Stimulated activated CD8-positive, alpha-beta memory T cell treated with anti-CD3 and anti-CD28 coated beads, Interleukin-12 subunit alpha, Interleukin-12 subunit beta, amount 100 ng/mL, for 4 hours (primary cell): ENCODE measurements at places on chromosomes 13 and 19.

GRCh38 chr13:45316338-45316737 is 24.6 kb downstream of the TPT1 start:
- no peak for DNase-seq

- no peak for DNase-seq
These were observed 7.1 kb downstream of the PNMA8B start for GRCh38 chr19:46488551-46488950.

- peak; percentile 40 for DNase-seq
These were observed 29.4 kb downstream of the SPC24 start for GRCh38 chr19:11125994-11126685.

DNA sequence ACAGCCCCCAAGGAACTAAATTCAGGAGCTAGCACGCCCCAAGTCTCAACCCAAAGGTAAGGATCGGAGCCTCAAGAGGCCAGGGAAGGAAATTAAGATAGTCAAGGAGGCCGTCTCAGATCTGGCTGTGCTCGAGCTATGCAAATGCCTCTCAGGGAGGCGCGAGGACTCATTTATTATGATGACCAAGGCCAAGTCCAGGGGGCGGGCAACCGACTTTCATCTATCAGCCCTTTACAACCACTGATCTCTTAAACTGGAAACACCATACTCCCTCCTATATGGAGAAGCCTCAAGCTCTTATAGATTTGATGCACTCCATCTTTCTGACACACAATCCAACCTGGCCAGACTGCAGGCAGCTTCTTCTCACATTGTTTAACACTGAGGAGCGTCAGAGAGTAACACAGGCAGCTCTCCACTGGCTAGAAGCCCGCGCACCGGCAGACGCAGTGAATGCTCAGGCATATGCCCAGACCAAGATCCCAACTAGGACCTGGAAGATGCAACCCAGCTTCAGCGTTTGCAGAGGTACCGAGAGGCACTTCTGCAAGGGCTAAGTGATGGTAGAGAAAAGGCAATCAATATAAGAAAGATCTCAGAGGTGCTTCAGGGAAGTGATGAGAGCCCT is 9.6 kb upstream of the SLC15A1 start:
- no peak for DNase-seq

GRCh38 chr13:113297370-113298042 is 467 bp downstream of the LAMP1 start:
- DNase-seq = peak; percentile 38

DNA sequence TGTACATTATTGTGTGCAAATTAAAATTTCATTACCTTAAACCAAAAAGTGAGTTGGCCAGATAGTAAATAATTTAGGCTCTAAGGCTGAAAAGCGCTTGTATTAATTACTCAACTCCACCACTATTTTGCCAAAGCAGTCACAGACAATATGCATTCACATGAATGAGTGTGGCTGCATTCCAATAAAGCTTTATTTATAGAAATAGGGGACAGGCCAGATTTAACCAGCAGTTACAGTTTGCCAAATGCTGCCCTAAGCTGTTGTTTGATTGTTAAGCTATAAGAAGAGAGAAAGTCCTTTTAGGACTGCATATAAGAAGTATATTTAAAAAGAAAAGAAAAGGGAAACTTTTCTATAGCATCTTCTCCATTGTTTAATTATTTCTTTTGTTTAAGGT is 342.6 kb downstream of the ITGBL1 start:
- no peak for DNase-seq

DNA sequence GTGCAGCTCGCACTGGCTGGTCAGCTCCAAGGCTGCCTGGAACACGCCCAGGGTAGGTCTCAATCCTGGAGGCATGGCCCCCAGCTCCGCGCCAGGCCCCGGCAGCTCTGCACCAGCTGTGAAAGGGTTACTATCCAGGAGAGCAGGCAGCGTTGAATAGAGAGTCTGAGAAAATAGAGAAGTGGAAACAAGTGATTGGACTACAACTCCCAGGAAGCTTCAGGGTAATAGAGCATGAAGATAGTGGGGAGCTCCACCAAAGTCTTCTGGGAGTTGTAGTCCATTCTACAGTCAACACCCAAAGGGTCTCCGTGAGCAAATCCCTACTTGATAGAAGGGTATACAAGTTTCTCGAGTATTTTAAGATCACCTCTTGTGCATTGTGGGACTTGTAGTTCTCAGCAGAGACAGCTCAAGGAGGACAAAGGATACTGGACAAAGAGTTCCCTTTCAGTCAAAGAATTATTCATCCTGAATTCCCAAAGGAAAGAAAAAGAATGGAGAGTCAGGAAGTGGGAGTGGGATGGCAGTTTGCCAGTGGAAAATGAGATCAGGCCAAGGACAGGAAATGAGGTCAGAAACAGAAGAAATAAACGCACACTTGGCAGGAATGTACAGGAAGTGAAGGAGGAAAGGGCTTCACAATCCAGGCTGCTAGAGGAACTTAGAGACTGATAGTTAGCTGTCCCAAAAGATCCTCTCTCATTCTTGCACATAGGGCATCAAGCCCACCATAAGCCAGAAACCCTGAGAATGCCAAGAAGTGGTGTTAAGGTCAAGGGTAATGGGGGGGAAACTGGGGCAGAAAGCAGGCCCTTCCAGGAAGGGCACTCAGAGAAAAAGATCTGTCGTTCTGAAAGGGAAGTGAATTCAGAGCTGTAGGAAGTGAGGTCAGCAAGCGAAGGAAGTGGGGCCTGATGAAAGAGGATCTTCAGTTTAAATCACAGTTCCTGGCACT is 5.5 kb upstream of the MAMSTR start:
- DNase-seq = no peak

DNA sequence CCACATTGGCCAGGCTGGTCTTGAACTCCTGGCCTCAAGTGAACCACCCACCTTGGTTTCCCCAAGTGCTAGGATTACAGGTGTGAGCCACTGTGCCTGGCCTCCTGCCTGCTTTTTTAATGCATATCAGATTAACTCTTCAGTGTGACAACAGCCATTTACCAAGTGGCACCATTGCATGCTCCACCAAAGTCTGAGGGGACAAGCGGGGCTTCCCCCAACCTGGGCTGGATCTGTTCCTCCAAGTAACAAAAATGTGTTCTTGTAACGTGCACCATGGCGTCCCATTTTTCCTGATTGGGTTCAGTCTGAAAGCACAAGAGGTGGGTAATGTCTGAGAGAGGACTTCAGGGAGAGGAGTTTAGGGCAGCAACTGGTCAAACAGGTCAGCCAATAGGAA is 77.8 kb downstream of the TEX29 start:
- no peak for DNase-seq

DNA sequence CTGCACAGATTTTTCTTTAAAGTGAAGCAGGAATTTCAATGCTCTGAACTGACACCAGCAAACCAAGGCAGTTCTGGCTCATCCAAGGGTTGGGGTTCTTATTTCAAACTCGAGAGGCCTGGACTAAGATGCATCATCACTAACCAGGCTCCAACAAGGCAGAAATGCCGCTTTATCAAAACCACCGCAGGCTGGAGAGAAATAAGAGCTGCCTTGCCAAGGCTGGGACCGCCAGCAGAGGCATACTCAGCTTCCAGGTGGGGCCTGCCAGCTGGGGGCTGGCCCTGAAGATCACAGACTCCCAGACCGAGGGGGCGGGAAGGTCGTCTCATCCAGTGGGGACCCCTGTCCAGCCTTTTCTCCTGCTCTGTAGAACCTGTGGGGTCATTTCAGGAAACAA is 37.4 kb upstream of the GAS6 start:
- no peak for DNase-seq

- no peak for DNase-seq
These were observed 10.6 kb downstream of the COL4A2 start for GRCh38 chr13:110317496-110318195.

DNA sequence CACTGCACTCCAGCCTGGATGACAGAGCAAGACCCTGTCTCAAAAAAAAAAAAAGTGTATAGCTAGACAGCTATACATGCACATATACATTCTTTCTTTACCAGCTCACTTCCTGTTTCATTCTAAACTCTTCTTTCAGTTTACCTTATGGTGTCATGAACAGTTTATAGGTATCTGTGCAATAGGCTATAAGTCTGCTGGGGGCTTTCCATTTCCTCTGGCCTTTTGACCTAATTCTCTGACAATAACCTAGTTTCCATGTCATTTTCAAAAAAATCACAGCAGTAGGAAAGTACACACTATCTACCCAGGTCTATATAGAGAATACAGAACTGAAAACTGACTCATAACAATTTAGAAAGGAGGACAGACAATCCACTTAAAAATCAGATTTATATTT is 24.4 kb upstream of the URAD start:
- no peak for DNase-seq

- DNase-seq = peak; percentile 47
These were observed 589 bp downstream of the RBM26 start for GRCh38 chr13:79405501-79405830.

- DNase-seq = no peak
These were observed 38.6 kb upstream of the GAS6 start for GRCh38 chr13:113902481-113902880.

GRCh38 chr19:13782537-13782936 is 8.3 kb downstream of the C19orf53 start:
- no peak for DNase-seq

- no peak for DNase-seq
These were observed 73.6 kb upstream of the SIAH3 start for GRCh38 chr13:45925151-45925550.

DNA sequence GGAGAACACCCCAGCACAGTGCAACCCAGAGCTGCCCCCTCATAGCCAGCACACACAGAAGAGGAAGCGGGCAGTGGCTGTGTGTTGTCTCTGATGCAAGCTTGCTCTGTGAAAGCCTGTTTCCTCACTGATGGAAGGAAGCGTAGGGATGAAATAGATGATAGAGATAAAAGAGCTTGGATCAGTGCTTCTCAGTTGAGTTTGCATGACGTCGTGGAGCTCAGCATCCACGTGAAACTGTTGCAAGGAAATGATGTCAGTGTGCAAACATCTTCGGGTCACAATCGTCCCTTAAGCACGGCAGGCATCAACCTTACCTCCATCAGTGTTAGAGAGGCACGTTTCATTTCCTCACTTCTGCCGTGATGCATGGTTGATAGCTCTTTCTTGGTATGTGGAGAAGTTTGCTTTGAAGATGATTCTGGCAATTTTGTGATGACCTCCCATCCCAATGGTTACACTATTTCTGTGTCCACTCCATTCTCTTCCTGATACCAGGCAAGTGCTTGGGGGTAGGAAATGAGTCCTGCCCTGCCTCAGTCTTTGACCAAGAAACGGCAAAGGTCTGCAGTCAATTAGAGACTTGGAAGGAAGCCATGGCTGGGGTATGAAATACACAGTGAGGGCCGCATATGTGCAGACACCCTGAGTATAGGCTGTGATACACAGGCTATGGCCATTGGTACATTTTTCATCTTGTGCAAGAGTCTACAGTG is 183.0 kb downstream of the ZNF536 start:
- DNase-seq = no peak

- no peak for DNase-seq
These were observed 418.2 kb downstream of the KLF12 start for GRCh38 chr13:73715911-73716510.

DNA sequence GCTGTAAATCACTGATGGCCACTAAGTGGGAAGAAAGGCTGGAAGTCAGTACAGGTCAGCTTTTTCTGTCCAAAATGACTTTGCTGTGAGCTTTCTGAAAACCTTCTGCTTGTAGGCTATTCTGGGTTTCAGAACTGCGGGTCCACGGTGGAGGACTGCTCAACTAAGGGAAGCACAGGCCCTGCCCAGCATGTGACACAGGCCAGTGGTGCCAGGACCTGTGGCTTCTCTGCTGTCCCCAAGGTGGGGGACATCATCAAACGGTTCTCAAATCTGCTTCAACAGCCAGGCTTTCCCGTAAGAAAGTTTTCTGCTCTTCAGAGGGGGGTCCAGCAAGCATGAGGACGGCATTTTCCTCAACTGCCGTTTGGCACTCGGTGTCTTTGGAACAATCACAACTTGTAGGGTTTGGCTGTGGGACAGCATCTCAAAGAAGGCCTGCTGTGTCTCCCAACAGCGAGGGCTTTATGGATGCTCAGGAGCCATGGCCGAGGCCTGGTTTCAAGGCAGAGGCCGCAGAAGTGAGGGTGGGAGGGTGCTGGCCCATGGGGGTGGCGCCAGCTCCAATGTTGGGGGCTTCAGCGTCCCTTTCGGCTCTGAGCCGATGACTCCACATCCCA is 3.8 kb downstream of the SGTA start:
- DNase-seq = no peak

GRCh38 chr13:41680900-41681299 is 223.6 kb downstream of the RGCC start:
- DNase-seq = no peak

GRCh38 chr13:46948338-46948737 is 51.5 kb upstream of the HTR2A start:
- DNase-seq = no peak

GRCh38 chr19:3075605-3076431 is 13.5 kb upstream of the TLE5 start:
- peak; percentile 68 for DNase-seq

DNA sequence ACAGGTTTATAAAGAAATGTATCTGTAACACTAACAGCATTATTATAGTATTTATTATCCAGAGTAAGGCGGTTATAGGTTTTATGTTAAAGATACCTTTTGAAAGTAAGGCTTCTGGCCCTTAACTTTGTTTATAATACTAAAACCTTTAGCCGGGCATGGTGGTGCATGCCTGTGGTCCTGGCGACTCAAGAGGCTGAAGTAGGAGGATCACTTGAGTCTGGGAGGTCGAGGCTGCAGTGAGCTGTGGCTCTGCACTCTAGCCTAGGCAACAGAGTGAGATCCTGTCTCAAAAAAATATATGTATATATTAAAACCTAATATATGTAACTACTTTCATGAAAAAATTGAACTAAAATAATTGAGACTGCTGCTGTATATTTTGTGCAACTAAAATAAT is 98.7 kb upstream of the KLF5 start:
- no peak for DNase-seq

DNA sequence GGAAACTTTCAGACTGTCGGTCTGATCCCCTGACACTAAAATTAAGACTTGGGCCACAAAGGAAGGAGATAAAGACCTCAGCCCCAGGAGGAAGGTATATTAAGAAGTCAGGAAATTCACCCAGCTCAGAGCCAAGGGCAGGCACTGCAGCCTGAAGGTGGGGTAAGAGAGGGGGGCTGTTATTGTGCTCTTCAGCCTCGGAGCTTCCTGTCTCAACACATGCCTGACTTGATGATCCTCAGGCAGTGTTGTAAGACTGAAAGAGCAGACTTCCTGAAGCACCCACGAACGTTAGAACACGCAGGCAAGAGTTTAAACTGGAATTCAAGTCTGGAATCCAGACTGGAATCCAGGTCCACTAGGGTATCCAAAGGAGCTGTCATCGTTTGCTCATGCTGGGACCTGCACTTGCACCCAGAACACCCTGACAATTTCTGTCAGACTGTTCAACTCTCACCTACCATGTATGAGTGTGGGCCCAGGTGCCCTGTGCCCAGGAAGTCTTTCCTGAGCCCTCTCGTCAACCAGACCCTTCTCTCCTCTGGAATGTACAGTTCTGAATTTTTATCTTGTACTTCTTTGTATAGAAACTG is 10.7 kb upstream of the FLT1 start:
- DNase-seq = no peak

GRCh38 chr13:44969551-44970484 is 19.5 kb downstream of the NUFIP1 start:
- no peak for DNase-seq
